ENCODE measurements at places on chromosomes 5 and 9.
A peak's percentile ranks its signal among the peaks of the same experiment; 100 is the strongest.

DNA sequence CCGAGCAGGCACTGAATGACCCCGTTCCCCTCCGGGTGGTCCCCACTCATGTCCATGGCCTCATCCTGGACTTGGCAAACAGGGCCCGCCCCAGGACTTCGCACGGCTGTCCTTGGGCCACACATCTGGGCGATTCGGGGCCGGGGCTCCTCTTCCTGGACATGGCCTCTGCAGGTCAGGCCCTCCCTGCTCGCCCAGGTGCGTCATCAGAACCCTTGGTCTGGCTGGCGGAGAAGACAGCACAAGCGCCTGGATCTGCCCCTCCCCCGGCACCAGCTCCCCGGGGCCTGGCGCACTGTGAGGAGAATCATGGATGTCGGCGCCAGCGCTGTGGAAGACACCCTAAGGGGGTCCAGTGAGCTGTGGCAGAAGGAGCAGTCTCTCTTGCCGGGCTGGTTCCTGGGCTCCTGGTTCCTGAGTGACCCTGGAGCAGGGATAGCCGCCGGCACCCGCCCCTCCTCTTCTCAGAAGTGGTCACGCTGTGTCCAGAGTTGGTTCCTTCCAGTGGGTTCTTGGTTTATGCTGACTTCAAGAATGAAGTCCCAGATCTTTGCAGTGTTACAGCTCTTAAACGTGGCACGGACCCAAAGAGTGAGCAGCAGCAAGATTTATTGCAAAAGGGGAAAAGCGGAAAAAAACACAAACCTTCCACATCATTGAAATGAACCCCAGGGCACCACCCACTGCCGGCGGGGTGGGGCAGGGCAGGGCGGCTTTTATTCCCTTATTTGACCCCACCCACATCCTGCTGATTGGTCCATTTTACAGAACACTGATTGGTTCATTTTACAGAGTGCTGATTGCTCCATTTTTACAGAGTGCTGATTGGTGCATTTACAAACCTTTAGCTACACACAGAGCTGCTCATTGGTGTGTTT, 25.9 kb upstream of the SLC12A7 start:
- DNase-seq, result no peak

GRCh38 chr9:98787766-98788335, 8.5 kb downstream of the ANKS6 start:
- no peak for DNase-seq

GRCh38 chr9:134165357-134166315, 1.3 kb upstream of the RNU6ATAC start:
- peak; percentile 43 for DNase-seq

- DNase-seq, result no peak
Observed at GRCh38 chr5:81825237-81825636, 74.3 kb upstream of the SSBP2 start.

DNA sequence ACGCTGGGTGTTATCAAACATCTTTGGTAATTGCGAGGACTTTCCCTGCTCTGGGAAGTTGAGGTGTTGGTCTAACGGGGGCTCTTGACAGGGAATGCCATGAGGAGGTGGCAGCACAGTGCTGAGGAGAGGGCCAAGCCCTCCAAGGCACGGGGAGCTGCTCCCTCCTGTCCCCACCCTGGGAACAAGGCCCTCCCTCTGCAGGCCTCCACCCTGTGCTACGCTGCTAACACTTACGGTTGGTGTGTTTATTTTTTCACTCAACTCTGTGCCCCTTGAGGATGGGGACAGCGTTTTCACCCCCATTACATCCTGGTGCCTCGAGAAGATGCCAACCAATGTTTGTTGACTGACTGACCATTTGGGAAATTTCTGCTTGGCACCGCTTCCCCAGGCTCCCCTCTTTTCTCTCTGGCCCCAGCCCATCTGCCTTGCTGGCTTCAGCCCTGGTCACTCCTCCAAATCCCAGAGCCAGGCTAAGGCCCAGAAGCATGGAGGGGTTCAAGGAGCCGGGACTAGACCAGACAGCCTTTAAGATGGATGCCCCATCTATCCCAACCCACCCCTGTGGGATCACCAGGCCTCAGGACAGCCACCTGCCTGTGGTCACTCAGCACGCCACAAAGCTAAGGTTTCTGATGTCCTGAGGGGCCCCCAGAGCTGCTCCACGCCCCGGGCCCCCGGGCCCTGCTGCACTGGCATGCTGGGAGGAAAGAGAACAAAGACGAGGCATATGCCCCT, 125.7 kb downstream of the BARX1 start:
- no peak for DNase-seq

DNA sequence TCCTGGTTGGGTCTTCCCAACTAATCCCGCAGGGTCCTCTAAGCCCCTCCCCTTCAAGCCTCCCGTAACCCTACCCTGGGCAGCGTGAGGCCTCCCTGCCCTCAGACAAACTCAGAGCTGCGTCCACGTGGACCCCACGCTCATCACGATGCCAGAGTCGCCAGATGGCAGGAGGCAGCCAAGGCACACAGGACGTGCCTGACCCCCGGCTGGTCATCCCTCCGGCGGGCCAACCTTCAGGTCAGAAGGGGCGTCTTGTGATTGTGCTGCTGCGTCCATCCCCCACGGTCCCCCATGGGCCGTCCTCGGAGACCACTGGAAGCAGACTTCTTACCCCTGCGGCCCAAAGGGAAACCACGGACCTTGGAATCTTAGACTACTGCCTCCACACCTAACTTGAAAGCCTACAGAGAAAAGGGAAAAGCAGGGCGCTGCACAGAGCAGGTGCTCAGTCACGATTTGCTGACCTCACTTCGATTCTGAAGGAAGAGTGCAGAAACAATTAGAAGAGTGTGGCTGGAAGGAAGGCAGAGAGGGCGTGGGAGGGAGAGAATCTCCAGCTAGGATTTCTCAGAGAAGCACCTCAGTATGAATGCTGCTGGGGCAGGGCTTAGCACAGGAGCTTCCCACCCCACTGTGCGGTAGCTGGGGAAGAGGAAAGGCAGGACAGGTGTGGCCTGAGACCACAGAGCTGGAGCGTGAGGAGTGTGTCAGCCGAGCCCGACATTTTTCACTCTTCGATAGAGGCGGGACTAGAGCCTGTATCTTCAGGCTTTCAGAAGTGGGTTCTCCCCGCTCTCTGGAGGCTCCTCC, 174.8 kb downstream of the ERCC6L2 start:
- DNase-seq, result no peak

GRCh38 chr5:113205807-113206206, 229.0 kb downstream of the TSSK1B start:
- no peak for DNase-seq

GRCh38 chr5:53291528-53291927, 182.0 kb upstream of the MOCS2 start:
- no peak for DNase-seq

- DNase-seq, result no peak
Observed at GRCh38 chr9:76462126-76462525, 3.1 kb downstream of the GCNT1 start.

GRCh38 chr5:156474251-156474650, 147.3 kb downstream of the SGCD start:
- DNase-seq, result no peak

DNA sequence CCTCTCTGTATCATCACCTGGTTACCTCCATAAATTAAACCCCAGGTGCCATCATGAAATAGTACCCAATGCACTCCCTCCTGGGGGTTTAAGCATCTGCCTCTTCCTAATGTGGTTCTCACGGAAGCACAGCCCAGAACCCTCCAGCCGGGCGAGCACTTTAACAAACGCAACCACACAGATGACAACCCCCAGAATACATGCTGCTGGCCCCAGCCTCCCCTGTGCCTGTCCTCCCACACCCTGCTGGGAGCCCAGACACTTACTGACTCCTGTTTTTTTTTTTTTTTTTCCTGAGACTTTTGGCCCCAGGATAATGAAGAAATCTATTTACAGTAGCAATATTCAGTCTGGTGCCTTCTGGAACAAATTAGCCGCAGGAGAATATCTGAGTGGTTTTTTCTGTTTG, 50.0 kb upstream of the COL5A1 start:
- no peak for DNase-seq

- no peak for DNase-seq
Observed at GRCh38 chr5:169354263-169354662, 53.3 kb upstream of the SLIT3 start.

DNA sequence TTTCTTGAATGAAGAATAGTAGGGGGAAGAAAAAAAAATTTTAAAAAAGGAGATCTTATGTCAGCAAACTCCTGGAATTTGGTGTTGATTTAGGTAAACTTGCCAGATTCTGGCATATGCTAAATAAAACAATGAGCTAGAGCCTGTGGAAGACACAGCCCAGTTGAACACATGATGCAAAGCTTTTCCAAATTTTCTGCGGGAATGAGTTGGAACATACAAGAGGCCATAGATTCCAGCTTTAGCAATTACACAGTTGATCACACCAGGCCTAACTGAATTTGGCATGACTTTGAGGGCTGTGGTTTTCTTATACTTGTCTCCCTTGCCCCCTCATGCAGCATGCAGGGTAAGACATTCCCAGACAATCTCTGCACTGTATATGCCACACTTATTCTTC, 297.0 kb downstream of the SH3GL2 start:
- no peak for DNase-seq

DNA sequence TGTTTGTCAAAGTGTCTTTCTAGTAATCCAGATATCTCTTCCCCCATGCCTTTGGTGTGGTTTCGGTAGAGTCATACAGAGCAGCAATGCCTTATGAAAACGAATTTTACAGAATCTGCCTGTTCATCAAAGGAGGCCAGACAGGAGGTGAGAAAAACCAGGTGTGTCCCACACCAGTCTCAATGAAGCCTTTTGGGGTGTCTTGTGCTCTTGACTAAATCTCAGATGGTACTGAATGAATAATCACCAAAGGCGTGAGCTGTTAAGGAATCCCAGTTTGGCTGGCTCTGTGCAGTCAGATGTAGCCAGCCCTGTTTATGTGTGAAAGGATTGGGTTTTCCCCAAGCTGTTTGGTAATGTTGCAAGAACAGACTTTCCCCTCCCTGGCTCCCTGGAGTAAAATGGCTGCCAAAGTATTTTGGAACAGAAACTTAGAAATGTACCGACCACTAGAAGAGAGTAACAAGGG, 70.8 kb upstream of the CDKN2B start:
- no peak for DNase-seq

DNA sequence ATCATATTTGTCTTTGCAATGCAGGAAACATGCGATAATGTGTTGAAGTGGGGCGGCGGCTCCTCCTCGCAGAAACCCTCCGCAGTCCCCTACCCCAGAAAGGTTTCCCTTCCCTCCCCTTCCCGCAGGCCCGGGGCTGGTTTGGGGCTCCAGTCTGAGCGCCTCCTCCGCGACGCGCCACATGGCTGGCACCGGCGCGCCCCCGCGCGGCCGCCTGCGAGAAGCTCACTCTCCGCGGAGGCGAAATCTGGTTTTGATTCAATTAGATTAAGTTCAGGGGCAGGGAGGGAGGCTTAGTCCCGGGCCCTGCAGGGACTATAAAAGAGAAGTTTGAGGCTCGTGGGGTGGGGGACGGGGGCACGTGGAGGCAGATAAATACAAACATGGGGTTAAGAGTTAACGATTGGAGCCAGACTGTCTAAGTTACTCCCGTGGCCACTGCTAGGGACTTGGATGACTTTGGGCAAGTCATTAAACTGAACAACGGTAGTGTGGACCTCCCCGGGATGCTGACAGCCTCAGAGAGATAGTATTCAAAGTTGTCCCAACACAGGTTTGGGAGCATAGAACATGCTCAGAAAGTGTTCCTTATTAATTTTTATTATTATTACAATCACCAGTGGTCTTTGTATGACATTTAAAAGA, 69.4 kb downstream of the MSX2 start:
- peak; percentile 63 for DNase-seq

DNA sequence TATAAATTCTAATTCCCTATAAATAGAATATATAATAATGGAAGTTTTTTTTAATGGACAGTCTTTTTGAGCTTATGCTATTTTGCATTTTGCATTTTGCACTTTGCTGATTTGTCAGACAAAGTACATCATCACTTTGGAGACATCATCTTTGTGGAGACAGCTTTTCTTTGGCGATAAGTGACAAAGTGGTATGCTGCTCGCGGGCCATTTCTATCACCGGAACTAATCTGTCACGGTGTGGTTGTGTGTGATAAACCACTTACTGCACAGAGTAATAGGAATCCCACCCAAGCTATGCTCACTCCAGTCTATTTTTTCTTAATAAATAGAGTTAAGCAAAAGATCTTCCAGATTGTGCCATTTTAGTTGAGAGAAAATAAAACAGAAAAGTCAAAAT, 133.1 kb downstream of the MACIR start:
- DNase-seq, result no peak

DNA sequence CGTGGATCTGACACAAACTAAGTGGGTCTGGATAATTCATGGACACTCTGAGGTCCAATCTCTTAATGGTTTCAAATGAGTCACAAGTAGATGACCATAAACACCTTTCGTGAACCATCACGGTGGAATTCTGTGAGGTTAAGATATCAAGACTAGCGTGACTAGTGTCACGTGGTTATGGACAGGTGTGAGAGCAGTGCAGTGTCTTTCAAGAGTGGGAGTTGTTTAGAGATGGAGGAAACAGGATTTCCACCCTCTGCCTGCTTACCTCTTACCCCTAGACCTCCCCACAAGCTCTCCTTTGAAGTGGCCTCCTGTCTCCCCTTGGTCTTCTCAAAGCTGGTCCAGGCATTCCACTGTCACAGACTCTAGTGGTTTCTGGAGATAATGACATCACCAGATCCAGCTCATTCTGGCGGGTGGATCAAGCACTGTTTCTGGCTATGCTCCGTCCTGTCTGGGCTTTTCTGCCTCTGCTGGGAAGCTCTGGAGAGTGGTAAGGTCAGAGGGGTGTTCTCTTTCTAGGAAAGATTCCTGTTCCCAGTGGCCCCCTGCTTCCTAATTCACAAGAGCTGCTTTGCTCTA, 20.0 kb upstream of the ZNF782 start:
- peak; percentile 44 for DNase-seq

- DNase-seq, result no peak
Observed at GRCh38 chr5:172478256-172478655, 23.9 kb upstream of the SH3PXD2B start.

- no peak for DNase-seq
Observed at GRCh38 chr5:138632900-138633489, 57.8 kb upstream of the HSPA9 start.

DNA sequence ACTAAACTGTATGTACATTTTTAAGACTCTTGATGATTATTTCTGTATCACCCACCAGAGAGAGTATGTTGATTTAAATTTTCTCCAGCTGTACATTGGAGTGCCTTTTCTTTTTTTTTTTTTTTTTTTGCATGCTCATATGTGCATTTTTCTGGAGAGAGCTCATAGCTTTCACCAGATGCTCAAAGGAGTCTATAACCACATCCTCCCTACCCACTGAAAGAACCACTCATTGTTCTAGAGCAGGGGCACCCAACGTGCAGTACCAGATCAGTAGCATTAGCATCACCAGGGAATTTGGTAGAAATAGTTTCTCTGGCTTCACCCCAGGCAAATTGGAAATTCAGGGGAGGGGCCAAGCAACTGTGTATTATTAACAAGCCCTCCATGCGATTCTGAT, 53.9 kb upstream of the TMEM171 start:
- DNase-seq, result no peak

All from stimulated activated effector memory CD8-positive, alpha-beta T cell treated with anti-CD3 and anti-CD28 coated beads, Interleukin-12 subunit alpha, Interleukin-12 subunit beta, amount 100 ng/mL, for 72 hours (primary cell).